ENCODE measurements at places on chromosomes 16 and 17. TPM values are rescaled to one million over a fixed set of nuclear protein-coding genes. Genes with fewer than 3 reads are reported as not detected.

RPH3AL gene
- 47.6 TPM for total RNA-seq

STH gene
- total RNA-seq, result not detected

SMPD3 gene
- total RNA-seq, result 1.7 TPM

GRCh38 chr16:30151091-30151490 lies 28.1 kb upstream of the MAPK3 start:
- DNase-seq, result no peak
- no peak overlapping the region for H3K27ac ChIP-seq
- no peaks in the 10 kb centered on the region for H3K36me3 ChIP-seq
- H3K27me3 ChIP-seq, result no peaks in the 10 kb centered on the region

DNA sequence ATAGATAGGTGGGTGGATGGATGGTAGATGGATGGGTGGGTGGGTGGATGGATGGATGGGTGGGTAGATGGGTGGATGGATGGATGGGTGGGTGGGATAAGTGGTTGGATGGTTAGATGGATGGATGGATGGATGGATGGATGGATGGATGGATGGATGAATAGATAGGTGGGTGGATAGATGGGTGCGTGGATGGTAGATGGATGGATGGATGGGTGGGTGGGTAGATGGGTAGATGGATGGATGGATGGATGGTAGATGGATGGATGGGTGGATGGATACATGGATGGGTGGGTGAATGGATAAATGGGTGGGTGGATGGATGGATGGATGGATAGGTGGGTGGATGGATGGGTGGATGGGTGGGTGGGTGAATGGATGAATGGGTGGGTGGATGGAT lies 50.0 kb upstream of the FASN start:
- H3K27ac ChIP-seq, result no peak overlapping the region
- no peak overlapping the region for H3K4me3 ChIP-seq
- H3K36me3 ChIP-seq, result peaks cover 8% of the 10 kb centered on the region
- DNase-seq, result no peak

DNA sequence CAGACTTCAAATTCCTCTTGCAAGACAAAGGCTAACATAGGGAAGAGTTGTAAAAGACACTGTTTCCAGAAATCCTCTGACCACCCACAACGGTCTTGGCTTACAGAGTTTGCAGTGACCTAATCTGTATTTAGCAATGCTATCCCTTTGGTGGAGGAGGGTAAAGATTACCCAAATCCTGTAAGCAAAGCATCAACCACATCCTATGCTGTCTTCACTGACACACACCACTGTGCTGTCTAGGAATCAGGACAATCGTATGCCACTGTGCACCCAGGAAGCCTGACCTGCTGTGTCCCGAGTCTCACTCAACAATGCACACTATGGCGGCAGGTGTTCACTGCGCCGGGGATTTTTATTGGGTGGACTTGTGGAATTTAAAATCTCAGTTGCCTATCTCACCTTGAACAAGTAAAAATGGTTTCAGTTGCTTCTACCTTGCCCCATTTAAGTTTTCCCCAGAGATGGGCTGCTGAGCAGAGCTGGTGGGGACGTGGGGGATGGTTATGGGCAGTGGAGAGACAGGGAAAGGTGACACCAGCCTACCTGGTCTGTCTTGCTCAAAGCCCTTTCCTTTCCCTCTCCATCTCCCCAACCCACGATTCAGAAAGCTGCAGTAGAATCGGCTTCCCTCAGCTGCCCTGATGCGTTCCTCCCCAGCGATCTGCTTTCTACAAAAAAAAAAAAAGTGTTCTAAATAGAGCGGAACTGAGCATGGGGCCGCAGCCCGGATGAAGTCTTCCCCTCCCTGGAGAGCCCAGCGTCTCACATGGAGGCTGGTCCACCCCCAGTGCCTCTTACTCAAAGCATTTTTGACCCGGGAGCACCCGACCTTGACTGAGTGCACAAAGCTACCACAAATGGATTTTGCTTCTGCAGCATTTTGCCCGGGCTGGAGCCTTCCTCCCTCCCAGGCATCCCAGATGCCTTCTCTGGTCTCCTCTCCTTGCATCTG lies 271.5 kb downstream of the SOX9 start:
- peaks cover 8% of the 10 kb centered on the region for H3K4me1 ChIP-seq
- peaks cover 5% of the 10 kb centered on the region for H3K36me3 ChIP-seq
- DNase-seq, result no peak

DNA sequence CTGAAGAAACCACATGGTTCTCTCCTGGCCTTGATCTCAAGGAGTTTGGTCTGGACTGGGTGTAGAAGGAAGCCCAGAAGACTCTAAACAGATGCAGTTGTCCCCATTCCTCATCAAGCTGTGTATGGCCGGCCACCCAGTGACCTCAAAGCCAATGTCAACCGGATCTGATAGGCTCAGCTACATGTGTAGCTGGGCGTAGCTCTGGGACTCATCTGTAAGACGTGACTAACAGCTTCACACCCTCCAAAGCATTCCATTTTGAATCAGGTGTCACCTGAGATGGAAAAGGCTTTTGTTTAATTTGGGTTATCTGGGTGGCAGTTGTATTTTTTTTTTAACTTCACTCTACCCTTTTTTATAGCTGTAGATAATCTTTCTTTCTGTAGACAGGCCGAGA lies 130.4 kb downstream of the ABCC12 start:
- H3K4me3 ChIP-seq, result no peak overlapping the region
- H3K27me3 ChIP-seq, result no peaks in the 10 kb centered on the region
- H3K36me3 ChIP-seq, result no peaks in the 10 kb centered on the region
- peaks cover 4% of the 10 kb centered on the region for H3K4me1 ChIP-seq

GRCh38 chr16:88058817-88059216 lies 107.6 kb downstream of the BANP start:
- no peak overlapping the region for H3K27ac ChIP-seq
- no peaks in the 10 kb centered on the region for H3K27me3 ChIP-seq
- no peak for DNase-seq
- H3K36me3 ChIP-seq, result peaks cover 8% of the 10 kb centered on the region
- no peak overlapping the region for H3K4me3 ChIP-seq

- H3K36me3 ChIP-seq, result no peaks in the 10 kb centered on the region
- no peak overlapping the region for H3K4me3 ChIP-seq
- peaks cover 6% of the 10 kb centered on the region for H3K27me3 ChIP-seq
- H3K4me1 ChIP-seq, result no peaks in the 10 kb centered on the region
These were observed 15.0 kb upstream of the HEATR3 start for GRCh38 chr16:50050802-50051201.

DNA sequence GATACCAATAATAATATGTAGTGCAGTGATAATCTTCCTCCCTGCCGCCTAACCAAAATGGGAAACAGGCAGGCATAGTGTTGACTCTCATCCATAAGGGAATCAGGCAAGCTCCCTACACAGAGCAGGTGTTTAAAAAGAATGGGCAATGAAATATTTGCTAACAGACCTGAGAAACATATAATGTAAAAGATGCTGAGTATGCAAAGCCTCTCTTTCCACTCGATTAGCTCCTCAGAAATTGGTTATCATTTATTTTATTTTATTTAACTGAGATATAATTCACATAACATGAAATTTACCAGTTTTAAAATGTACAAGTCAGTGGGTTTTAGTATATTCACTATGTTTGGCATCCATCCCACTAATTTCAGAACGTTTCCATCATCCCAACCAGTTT lies 317.7 kb upstream of the TBX2 start:
- H3K4me3 ChIP-seq, result no peak overlapping the region
- no peaks in the 10 kb centered on the region for H3K27me3 ChIP-seq
- peaks cover 5% of the 10 kb centered on the region for H3K36me3 ChIP-seq

- no peak overlapping the region for H3K4me3 ChIP-seq
- no peak for DNase-seq
- H3K4me1 ChIP-seq, result peaks cover 17% of the 10 kb centered on the region
- no peak overlapping the region for H3K27ac ChIP-seq
- no peaks in the 10 kb centered on the region for H3K27me3 ChIP-seq
These were observed 345.4 kb downstream of the SOX9 start for GRCh38 chr17:72466199-72466598.

GRCh38 chr16:4098501-4098900 lies 17.7 kb downstream of the ADCY9 start:
- H3K36me3 ChIP-seq, result peaks cover 1% of the 10 kb centered on the region
- no peaks in the 10 kb centered on the region for H3K27me3 ChIP-seq
- no peak for DNase-seq
- H3K27ac ChIP-seq, result no peak overlapping the region
- no peak overlapping the region for H3K4me3 ChIP-seq

DNA sequence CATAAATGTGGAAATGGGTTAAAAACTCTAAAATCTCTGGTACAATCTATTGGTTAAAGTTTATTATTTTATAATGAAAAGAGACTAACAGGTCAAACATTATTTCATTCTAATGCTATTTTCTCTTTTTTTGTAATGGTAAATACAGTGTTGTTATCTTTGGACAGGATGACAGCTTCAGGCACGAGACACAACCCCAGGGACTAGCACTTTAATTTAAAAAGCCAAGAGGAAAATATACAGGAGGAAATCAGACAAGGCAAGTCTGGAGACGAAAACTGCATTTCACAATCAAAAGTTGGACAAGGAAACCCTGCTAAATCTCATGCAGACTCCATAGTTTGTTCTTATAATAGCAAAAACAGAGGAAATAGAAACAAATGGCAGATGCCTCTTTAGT lies 589.1 kb upstream of the CDH8 start:
- H3K4me3 ChIP-seq, result no peak overlapping the region
- DNase-seq, result no peak
- no peaks in the 10 kb centered on the region for H3K36me3 ChIP-seq
- H3K4me1 ChIP-seq, result peaks cover 4% of the 10 kb centered on the region
- H3K27me3 ChIP-seq, result no peaks in the 10 kb centered on the region
- no peak overlapping the region for H3K27ac ChIP-seq

- DNase-seq, result no peak
- peaks cover 6% of the 10 kb centered on the region for H3K27me3 ChIP-seq
- H3K4me3 ChIP-seq, result no peak overlapping the region
- H3K27ac ChIP-seq, result peak overlapping the region; percentile 24
- no peaks in the 10 kb centered on the region for H3K4me1 ChIP-seq
These were observed 19.7 kb upstream of the LRRC37A3 start for GRCh38 chr17:64938925-64939474.

GRCh38 chr17:81884520-81884919 lies 6.9 kb downstream of the ALYREF start:
- no peak overlapping the region for H3K4me3 ChIP-seq
- no peak for DNase-seq
- no peaks in the 10 kb centered on the region for H3K4me1 ChIP-seq
- no peaks in the 10 kb centered on the region for H3K27me3 ChIP-seq
- no peak overlapping the region for H3K27ac ChIP-seq
- peaks cover 21% of the 10 kb centered on the region for H3K36me3 ChIP-seq

DNA sequence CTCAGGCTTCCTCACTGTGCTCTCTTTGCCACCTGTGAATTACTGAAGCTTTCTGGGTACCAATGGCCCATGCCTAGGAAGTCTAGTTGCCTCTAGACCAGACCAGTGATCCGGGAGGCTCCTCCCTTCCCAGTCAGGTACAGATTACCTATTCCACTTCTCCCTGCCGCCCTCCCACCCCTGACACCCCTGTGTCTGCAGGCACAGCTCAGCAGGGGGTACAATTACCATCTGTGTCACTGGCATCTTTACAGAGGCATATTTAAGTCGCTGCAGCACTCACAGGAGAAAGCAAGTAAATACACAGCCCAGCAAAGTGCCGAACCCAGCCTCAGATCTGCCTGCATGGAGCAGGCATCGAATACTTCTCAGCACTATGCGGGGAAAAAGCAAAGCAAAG lies 5.3 kb upstream of the WSCD1 start:
- DNase-seq, result no peak
- no peak overlapping the region for H3K27ac ChIP-seq
- peaks cover 91% of the 10 kb centered on the region for H3K27me3 ChIP-seq
- H3K4me1 ChIP-seq, result peaks cover 8% of the 10 kb centered on the region
- no peaks in the 10 kb centered on the region for H3K36me3 ChIP-seq
- no peak overlapping the region for H3K4me3 ChIP-seq

GRCh38 chr17:15457723-15458094 lies 9.7 kb downstream of the CDRT4 start:
- peak overlapping the region; percentile 57 for H3K27ac ChIP-seq
- H3K27me3 ChIP-seq, result no peaks in the 10 kb centered on the region
- H3K4me1 ChIP-seq, result peaks cover 7% of the 10 kb centered on the region
- no peak for DNase-seq

DNA sequence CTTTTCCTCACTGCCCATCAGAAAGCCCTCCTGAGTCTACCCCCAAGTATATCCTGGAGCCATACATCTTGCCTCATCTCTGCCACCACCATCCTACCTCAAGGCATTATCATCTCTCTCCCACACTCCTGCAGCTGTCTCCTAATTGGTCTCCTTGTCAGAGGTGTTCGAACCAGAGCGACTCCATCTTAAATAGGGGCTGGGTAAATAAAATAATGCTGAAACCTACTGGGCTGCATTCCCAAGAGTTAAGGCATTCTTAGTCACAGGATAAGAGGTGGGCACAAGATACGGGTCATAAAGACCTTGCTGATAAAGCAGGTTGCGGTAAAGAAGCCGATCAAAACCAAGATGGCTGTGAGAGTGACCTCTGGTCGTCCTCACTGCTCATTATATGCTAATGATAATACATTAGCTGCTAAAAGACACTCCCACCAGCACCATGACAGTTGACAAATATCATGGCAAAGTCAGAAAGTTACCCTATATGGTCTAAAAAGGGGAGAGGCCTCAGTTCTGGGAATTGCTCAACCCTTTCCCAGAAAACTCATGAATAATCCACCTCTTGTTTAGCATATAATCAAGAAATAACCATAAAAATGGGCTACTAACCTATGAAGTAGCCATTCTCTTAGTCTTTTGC lies 97.0 kb upstream of the C16orf82 start:
- no peak overlapping the region for H3K27ac ChIP-seq
- peaks cover 2% of the 10 kb centered on the region for H3K27me3 ChIP-seq
- no peak overlapping the region for H3K4me3 ChIP-seq
- H3K4me1 ChIP-seq, result no peaks in the 10 kb centered on the region

GRCh38 chr17:2594722-2595599 lies 1.5 kb downstream of the PAFAH1B1 start:
- peaks cover 1% of the 10 kb centered on the region for H3K36me3 ChIP-seq
- no peak for DNase-seq

DNA sequence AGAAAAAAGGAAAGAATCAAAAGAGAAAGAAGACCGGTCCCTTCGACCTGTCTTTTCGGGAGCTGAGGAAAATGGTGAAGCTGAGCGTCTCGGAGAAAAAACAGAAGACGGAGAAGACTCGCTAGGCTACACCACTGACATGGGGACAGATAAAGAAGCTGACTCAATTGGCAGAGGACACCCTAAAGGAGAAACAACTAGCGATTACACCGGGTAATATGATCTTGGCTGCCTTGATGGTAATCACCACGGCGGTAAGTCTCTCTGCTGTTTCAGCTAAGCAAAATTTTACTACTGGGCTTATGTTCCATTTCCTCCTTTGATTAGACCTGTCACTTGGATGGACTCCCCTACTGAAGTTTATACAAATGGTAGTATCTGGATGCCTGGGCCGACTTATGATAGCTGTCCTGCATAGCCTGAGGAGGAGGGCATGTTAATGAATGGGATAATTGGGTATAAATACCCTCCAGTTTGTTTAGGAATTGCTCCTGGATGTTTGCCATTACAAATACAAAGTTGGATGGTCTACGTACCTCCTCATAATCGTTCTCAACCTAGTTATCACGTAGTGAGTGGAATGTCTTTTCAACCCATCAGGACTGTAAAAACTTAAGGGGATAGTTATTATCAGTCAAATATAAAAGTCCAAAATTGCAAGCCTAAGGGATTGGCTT lies 24.1 kb downstream of the ALOX15B start:
- H3K27me3 ChIP-seq, result peaks cover 93% of the 10 kb centered on the region
- no peaks in the 10 kb centered on the region for H3K36me3 ChIP-seq
- DNase-seq, result no peak
- peaks cover 5% of the 10 kb centered on the region for H3K4me1 ChIP-seq
- H3K4me3 ChIP-seq, result no peak overlapping the region

Measured in progenitor cell of endocrine pancreas (in vitro differentiated cells).